Activated CD8-positive, alpha-beta T cell treated with anti-CD3 and anti-CD28 coated beads for 36 hours (primary cell): ENCODE measurements at places on chromosomes 7 and 10.

DNA sequence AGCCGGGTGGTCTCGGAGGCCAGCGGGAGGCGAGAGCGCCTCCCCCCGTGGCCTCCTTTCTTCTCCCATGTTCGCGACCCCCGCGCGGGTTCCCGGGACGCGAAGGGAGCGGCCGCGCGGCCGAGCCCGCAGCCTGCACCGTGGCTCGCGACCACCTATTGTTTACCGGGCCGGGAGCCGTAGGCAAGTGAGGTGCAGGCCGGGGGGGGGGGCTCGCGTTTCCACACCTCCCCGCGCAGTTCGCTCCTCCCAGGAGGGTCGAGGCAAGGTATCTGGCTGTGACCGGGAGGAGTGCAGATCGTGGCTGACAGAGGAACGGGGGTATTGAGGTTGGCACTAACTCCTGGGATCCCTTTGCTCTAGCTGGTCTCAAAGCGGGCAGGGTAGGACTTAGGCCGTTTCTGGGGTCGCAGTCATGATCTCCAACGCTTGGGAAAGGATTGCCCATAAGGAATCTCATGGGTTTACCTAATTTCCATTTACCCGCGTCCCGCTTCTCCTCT is 734 bp downstream of the PTPN12 start:
- DNase-seq, result peak; percentile 28

DNA sequence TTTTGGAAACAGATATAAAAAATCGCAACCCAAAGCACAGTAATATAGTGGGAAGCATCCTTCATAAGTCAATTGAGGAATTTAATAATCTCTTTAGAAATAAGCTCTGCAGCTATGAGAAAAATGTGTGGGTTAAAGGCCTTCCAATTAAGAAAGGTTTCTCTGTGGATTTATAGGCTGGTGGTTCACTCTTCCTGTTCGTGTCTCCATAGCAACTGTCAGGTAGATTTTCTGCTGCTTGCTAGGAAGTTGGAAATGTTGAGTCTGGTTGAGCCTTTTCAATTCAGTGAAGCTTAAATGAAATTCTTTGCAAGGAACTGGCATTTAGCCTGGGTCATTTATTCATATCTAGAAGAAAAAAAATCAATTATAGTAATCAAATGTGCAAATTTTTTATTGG is 652.8 kb upstream of the CELF2 start:
- DNase-seq, result no peak

DNA sequence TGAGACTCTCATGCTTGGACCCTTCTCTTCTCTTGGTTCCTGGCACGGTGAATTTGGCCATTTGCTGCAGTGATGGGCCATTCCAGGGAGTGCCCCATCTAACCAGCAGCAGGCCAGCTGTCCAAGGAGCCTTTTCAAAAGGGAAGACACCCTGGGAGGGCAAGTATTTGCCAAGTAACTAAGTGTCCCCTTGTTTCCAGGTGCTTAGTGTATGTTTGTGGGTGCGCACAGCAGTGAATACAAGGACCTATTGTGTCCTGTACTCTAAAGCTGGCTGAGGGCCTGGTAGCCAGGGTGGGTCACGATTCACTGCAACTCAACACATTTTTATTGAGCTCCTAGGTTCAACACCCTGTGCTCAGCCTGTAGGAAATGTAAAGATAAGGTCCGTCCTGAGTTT is 348.8 kb downstream of the RNLS start:
- DNase-seq, result no peak

- peak; percentile 19 for DNase-seq
Measured at GRCh38 chr10:61942604-61943461, 41.3 kb downstream of the ARID5B start.

DNA sequence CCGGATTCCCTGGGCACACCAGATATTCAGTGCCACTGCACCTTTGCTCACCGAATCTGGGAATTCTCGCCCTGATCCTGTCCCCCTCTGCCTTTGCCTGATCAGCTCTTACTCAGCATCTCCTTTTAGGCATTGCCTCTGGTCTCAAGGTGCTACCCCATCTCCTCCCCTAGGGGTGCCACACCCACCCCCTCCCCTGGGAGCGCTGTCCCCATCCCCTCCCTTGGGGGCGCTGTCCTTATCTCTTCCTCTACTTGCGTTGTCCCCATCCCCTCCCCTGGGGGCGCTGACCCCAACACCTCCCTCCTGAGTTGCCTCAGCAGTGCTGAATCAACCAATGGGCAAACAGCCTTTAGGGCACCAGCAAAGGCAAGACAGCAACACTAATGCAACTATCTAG is 686.9 kb upstream of the FOXK1 start:
- DNase-seq, result peak; percentile 30

DNA sequence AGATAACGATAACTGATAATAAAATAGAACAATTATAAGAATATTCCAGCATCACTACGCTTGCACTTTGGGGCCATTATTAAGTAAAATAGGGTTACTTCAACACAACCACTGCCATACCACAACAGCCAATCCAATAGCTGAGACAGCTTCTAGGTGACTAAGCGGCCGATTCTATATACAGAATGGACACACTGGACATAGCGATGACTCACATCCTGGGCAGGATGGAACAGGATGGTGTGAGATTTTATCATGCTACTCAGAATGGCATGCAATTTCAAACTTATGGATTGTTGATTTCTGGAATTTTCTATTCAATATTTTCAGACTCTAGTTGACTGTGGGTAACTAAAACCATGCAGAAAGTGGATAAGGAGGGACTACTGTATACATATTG is 920.9 kb downstream of the LRMDA start:
- no peak for DNase-seq

DNA sequence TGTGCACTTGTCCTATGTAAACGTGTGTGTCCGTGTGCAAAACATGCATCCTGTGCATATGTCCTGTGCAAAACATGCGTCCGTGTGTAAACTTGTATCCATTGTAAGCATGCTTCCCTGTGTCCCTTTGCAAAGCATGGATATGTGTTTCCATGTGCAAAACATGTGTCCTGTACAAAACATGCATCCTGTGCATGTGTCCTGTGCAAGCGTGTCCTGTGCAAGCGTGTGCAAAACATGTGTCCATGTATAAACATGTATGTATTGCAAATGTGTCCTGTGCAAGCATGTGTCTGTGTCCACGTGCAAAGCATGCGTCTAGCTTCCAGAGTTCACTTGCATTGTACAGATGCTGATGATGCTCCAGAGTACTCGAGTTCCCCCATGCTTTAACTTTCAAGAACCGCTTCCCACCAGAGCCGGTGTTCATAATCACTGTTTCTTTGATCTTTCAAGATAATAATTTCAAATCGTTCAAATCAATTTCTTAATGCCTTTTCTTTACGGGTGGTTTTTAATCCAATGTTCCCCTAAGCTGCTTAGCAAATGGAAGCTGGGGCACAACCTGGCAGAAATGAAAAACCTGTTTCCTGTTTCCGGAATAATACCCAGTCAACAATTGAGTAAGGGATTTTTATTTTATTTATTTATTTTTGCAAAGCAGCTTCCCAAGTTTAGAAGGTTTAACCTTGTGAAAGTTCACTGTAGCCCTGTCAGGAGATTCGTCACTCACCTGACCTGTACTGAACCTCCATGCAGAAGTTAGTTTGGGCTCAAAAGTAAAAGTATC is 641 bp upstream of the ASB13 start:
- no peak for DNase-seq

DNA sequence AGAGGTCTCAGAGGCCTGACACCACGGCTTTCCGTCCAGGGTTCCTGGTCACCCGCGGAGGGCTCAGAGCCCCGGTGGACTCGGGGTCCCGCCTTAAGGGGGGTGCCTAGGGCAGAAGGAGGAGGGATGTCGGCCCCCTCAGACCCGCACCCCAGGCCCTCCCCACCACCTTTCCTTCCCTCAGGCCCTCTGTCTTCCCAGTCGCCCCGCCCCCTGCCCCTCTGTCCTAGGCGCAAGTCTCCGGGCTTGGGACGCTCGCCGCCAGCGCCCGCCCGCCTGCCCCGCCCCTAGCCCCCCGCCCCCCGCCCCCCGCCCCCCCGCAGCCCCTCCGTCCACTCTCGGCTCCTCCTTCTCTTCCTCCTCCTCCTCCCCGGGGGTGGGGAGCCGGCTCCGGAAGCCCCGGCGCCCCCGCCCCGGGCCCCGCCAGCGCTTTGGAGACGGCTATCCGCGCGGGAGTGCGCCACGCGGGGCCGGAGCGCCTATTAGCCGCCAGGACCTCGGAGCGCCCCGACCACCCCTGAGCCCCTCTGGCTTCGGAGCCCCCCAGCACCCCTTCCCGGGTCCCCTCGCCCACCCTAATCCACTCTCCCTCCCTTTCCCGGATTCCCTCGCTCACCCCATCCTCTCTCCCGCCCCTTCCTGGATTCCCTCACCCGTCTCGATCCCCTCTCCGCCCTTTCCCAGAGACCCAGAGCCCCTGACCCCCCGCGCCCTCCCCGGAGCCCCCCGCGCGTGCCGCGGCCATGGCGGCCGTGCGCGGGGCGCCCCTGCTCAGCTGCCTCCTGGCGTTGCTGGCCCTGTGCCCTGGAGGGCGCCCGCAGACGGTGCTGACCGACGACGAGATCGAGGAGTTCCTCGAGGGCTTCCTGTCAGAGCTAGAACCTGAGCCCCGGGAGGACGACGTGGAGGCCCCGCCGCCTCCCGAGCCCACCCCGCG is at the start of gene AEBP1:
TSS of gene AEBP1 (plus strand) at position 423 of the 937 bp plus-strand sequence. CDS start at position 744, 321 bp downstream.
- peak; percentile 54 for DNase-seq

DNA sequence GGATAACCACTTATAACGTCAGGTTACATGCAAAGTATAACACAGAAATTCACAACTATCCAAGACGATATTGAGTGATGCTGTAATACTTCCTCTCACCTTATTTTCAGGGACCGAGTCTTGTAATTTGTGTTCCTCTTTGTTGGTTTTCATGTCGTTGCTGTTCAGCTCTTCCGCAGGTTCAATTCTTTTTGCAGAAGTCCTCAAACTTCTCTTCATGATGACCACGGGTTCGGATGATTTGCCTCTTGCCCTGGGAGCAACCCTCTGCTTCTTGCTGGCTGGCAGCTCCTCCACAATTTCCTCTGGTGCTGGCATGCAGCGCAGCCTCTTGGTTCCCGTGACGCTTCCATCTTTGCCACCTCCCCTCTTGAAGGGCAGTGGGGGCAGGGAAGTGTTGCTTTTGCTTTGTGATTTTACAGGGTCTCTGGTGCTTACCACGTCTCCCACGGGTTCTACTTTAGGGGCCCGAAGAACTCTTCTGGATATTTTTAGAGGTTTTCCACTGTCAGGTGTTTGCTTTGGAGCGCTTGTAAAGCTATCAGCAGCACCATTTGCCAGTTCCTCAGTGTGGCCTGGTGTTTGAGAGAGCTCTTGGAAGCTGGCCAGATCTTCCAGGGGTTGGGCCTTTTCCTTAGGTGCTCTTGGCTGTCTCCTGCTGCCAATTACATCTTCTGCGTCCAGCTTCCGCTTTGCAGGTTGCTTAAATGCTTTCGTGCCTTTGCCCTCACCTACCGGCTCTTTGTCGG is 23.6 kb downstream of the MKI67 start:
- DNase-seq, result no peak

DNA sequence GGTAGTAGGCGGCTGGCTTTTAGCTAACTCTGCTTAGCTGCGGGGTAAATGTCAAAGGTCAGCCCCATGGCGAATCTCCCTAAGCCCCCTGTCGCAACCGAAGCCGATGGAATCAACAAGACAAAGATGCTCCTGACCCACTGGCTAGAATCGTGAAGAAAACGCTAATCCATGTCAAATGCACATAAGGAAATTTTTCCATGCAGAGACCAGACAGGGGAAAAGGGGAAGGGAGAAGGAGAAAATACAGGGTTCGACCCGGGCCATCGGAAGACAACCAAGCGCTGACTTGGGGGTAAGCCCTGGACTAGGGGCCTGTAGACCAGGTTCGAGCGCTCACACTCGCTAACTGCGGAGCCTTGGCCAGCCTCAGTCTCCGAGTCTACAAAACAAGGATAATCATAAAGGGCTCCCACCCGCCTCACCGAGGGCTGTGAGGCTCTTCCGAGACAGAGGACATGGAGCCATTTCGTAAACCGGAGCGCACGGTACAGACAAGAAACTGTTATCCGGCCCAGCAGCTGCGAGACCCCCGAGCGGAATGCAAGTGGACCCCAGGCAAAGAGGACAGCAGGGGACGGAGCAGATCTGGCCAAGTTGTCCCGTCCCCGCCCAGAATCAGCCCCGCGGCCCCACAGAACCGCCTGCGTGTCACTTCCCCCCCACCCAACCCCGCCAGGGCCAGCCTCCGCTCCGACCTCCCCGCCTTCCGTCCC is 507 bp downstream of the SAR1A start:
- DNase-seq, result peak; percentile 45

GRCh38 chr7:107286751-107287621 is 118.2 kb downstream of the HBP1 start:
- no peak for DNase-seq

DNA sequence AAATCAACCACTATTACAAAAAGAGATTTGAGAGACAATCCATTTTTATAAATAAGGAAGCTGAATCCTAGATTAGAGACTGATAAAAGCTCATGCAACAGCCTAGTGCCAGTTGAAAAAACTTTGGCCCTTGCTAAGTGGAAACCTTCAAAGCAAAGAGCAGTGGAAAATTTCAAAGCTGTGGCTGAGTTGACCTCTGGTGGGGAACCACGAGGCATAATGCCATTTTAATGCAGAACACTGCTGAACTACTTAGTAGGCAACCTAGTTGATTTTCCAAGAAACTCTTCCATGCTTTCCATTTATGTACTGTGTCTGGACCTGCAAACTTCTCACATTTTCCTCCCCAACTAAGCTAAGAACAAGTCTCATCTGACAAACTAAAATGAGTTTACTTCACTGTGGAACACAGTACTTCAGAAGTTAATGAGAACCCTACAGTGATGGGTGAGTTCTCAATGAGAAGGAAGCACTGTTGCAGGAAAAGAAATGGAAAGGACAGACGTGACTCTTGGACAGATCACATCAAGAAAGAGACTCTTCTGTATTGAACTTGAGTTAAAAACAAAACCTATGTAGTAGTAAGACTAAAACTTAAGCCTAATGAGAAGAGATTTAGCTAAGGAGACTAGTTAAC is 19.5 kb downstream of the FZD9 start:
- peak; percentile 27 for DNase-seq

- DNase-seq, result no peak
Measured at GRCh38 chr10:11322698-11323097, 288.8 kb downstream of the USP6NL start.

- DNase-seq, result no peak
Measured at GRCh38 chr10:87066865-87067264, 27.8 kb downstream of the GLUD1 start.

GRCh38 chr10:86522510-86522855 is 891 bp upstream of the WAPL start:
- DNase-seq, result no peak

DNA sequence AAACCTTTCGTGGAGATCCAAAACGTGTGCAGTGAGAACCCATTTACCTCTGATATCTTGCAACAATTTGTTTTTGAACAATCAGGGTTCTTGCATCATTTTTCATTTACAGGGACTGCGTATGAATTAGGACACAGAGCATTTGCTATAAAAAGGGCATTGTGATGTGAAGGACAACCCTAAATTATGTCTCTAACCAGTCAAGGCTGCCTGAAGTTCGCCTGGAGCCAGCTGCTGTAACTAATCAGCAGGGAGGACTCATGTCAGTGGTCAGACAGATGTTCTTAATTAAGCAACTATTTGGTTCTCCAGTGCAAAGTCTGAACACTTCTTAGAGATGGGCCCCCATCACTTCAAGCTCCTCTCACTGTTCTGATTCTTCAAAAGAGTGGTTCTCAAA is 674.8 kb downstream of the KCNMA1 start:
- DNase-seq, result no peak

- DNase-seq, result no peak
Measured at GRCh38 chr7:17380736-17381662, 82.5 kb downstream of the AHR start.

GRCh38 chr7:131574741-131575140 is 18.3 kb upstream of the PODXL start:
- DNase-seq, result no peak

GRCh38 chr10:132517951-132518521 is 19.6 kb upstream of the INPP5A start:
- no peak for DNase-seq

GRCh38 chr10:34816085-34816496 is 995 bp upstream of the PARD3 start:
- peak; percentile 7 for DNase-seq
